ENCODE measurements at places on chromosomes 5 and 9.

- no peak for DNase-seq
Observed at GRCh38 chr9:91416096-91416712, 7.4 kb downstream of the NFIL3 start.

DNA sequence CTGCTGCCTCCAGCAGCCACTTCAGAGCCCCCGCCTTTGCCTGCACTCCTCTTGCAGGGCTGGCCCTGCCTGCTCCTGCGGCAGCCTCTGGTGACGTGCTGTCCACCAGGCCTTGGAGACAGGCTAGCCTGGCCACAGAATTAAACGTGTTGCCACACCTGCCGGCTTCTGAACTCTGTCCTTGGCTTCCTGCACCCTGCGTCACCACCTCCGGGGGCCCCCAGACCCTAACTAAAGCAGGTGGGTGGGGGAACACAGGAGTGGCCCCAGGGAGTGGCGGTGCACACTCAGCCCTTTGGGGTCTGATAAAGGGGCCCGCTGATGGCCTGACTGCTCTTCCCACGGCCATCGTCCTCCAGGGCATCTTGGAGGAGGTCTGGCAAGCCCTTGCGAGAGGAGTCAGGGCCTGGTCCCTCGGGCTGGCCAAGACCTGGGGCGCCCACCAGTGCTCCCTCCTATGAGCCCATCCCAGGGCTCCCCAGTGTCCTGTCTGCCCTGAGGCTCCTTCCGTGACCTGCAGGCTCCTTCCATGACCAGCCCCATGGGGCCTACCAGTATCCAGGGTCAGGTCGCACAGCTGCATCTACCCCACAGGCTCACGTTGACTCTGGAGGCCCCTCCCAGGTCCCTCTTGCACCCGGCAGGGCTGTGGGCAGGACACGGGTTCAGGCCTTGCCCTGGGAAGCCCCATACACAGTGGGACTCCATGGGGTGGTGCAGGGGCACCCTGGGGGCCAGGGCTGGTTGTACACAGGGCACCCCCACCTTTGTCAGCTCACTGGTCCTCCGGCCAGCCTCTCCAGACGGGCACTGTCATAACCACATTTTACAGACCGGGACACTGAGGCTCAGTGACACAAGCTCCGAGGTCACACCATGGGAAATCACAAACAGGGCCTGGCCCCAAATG, 1.0 kb upstream of the MAMDC4 start:
- no peak for DNase-seq

GRCh38 chr9:127293767-127294166, 29.2 kb downstream of the GARNL3 start:
- no peak for DNase-seq

DNA sequence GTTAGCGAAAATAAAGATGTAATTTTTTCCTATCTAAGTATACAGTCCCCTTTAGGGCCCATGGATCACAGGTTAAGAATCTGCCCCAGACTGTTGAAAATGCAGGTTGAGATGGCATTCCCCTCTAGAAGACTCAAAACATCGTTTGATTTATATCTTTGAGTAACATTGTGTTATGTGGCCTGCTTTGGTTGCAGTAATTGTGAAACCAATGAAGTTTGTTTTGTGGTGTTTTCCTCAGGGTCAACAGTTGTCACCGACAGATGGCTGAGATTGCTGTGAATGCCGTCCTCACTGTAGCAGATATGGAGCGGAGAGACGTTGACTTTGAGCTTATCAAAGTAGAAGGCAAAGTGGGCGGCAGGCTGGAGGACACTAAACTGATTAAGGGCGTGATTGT, 7.8 kb downstream of the CCT5 start:
- no peak for DNase-seq

- DNase-seq = no peak
Observed at GRCh38 chr5:141709699-141710267, 27.8 kb upstream of the ARAP3 start.

DNA sequence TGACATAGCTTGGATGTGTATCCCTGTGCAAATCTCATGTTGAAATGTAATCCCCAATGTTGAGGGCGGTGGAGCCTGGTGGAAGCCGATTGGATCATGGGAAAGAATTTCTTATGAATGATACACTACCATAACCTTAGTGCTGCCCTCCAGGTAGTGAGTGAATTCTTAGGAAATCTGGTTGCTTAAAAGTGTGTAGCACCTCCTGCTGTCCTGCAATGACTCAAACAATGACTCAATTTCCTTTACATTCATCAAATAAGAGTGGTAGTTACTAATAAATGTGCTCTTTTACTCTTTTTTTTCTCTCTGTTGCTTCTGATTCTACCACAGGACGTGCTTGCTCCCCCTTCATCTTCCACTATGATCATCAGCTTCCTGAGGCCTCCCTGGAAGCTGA, 1696.0 kb upstream of the CDH9 start:
- DNase-seq = no peak

DNA sequence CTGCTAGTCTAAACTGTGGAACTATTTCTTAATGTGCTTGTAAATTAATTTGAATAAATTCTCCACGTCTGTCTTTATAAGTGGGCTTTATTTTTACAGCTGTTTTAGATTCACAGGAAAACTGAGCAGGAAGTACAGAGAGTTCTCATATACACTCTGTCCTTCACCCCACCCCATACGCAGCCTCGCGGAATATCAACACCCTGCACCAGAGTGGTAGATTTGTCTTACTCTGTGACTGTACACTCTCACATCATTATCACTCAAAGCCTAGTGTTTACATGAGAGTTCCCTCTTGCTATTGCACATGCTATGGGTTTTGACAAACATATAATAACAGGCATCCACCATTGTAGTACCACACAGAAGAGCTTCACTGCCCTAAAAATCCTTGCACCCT, 179.7 kb upstream of the DAB2 start:
- no peak for DNase-seq

DNA sequence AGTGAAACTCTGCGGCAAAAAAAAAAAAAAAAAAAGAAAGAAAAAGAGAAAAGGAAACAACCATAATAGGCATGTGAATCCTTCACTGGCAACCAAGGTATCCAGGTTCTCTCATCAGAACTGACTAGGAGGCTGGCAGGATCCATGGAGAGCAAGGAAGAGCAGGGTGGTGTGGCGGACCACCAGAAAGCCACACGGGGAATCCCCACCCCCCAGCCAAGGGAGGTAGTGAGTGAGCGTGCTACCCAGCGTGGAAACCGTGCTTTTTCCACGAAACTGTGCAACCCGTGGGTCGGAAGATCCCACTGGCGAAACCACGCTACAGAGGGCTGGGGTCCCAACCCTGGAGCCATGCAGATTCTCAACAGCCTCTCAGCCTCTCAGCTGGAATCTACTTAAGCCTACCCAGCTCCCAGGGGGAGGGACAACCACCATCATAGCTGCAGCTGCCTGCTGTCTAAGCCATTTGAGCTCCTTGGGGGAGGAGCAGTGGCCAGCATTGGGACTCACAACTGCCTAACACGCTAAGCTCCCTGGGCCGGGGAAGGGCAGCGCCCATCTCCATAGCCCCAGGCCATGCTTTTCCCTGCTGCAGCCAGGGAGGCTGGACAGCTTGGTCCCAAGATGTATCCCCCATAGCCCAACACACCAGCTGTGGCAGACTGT, 91.6 kb downstream of the PRELID2 start:
- DNase-seq = no peak

DNA sequence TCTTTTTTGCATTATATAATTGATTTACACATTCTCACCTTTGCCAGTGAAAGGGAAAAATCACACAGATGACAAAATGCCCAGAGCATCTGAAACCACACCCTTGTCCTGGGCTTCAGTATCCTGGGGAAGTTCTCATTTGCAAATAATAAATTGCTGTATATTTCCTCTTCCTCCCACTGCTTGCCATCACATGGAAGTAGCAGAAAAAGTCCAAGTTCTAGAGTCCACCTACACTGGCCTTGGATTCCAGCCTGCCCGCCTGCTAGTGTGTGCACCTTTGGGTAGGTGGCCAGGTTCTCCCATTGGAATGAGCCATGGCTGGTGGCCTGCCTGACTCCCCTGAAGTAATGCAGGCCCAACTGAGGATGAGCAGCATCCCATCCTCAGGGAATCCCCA, 149.4 kb downstream of the GADD45G start:
- no peak for DNase-seq

DNA sequence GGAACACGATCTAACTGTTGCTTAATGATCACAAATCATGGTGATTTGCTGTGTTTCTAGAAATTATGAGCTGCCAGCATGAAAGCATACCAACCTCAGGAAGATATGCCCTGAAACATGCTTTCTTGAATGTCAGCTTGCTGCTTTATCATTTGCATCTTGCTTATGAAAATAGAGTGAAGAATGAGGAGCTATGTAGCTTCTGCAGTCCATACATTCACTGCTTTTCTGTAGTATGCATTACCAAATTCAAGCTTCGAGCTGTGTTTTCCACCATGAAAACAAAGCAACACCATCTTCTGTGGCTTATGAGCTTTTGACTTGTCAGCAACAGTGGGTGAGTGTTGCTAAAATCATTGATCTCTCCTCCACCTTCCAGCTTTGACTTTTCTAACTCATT, 16.5 kb downstream of the F2RL2 start:
- DNase-seq = no peak

- DNase-seq = no peak
Observed at GRCh38 chr5:65244031-65244430, 237.7 kb downstream of the ADAMTS6 start.

- no peak for DNase-seq
Observed at GRCh38 chr5:75758116-75758515, 40.9 kb upstream of the POC5 start.

GRCh38 chr9:86525182-86525581, 171.0 kb upstream of the TUT7 start:
- DNase-seq = no peak

DNA sequence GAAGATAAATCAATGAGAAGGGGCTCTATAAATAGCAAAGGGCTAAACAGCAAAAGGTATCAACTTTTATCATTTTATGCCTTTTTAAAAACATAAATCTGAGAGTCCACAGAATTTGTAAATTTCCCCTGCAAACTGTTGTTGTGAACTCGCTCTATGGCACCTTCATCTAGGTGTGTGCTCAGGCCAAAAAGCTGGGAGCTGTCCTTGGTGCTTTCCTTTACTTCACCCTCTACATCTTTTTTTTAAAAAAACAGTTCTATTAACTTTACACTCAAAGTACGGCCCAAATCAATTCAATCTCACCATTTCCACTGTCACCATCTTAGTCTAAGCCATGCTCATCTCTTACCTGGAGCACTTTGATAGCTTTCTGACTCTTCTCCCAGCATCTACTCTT, 108.2 kb upstream of the GPR151 start:
- DNase-seq = no peak

GRCh38 chr5:83509540-83509939, 38.0 kb downstream of the VCAN start:
- no peak for DNase-seq

DNA sequence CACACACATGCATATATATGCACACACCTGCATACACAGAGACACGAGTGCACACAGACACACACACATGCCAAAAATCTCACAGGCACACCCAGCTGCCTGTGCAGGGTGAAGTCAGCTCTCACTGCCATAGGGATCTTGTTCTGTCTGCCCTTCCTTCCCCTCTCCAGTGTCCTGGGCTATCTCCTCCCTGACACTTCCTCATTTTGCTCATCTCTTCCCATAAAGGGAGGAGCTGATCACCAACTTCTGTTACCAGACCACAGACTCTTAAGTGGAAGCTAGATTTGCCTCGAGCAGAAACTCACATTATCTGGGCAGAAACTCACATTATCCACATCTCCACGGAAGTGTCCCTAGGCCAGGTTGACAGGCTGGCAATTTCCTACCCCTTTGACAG, 28.7 kb downstream of the LCP2 start:
- DNase-seq = no peak

- no peak for DNase-seq
Observed at GRCh38 chr9:124209279-124209678, 48.5 kb upstream of the NEK6 start.

DNA sequence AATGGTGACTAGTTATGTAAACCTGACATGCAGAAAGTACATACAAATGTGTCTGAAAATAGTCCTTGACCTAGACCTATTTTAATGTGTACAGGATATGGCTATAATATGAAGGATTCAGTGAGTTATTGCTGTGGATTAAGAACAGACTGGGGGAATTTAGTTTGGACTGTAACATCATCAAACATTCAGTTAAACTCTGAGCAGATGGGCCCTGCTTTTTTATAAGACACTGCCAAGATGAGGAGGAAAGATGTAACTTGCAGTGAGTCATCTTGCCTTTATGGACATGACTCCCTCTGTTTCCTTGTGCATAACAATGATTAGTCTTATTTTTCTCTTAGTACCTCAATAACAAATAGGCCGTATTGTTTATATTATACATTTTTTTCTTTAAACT, 12.2 kb downstream of the PPP3R2 start:
- no peak for DNase-seq

- DNase-seq = no peak
Observed at GRCh38 chr9:116594547-116594946, 92.6 kb upstream of the TRIM32 start.

- DNase-seq = no peak
Observed at GRCh38 chr5:135051872-135052271, 17.8 kb upstream of the PITX1 start.

DNA sequence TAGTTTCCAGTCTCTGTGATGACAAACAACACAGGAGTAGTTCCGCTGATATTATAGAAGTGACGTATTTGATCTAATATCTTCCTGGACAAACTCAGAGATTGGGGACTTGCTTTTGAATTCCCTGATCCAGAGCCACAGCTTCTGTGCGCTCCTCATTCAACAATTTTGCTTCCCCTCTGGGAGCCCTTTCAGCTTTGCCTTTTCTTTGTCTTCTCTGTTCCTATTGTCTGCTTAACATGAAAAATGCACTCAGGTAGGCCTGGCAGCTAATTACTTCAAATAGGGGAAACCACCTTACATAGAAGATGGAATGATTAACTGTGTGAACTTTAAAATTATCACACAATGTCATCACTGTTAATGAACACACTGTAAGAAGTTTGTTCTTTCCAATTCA, 192.9 kb downstream of the EPB41L4A start:
- DNase-seq = no peak

- DNase-seq = no peak
Observed at GRCh38 chr5:137341831-137342230, 157.3 kb downstream of the SPOCK1 start.

GRCh38 chr5:134943547-134943946, 24.2 kb upstream of the CATSPER3 start:
- DNase-seq = no peak

DNA sequence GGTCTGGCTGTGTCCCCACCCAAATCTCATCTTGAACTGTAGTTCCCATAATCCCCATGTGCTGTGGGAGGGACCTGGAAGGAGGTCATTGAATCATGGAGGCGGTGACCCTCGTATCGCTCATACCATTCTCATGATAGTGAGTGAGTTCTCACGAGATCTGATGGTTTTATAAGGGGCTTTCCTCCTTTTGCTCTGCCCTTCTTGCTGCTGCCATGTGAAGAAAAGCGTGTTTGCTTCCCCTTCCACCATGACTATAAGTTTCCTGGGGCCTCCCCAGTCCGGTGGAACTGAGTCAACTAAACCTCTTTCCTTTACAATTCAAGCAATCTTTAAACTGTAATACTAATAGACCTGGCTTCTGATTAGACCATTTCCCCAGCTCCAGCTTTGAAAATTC, 92.2 kb upstream of the SARDH start:
- DNase-seq = no peak

GRCh38 chr9:133320421-133320881, 15.5 kb downstream of the SURF6 start:
- DNase-seq = no peak
